ENCODE measurements at places on chromosomes 16 and 17.

DNA sequence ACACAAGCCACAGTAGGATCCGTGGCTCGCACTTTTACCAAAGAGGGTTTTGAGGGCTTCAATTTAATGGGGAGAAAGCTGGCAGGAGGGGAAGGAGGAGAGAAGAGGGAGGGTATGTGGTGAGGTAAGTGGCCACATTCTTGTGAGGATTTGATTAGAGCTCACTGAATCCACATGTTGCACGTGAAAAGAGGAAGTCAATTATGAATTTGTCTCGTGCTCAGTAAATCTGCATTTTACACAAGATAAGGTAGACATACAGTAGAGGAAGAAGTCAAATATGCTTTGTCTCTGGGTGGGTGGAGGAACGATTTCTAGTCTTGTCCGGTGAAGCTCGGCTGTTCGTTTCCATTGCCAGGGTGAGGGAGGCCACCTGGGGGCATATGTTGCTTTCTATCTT lies 862 bp downstream of the ZNF232 start:
- DNase-seq: no peak

DNA sequence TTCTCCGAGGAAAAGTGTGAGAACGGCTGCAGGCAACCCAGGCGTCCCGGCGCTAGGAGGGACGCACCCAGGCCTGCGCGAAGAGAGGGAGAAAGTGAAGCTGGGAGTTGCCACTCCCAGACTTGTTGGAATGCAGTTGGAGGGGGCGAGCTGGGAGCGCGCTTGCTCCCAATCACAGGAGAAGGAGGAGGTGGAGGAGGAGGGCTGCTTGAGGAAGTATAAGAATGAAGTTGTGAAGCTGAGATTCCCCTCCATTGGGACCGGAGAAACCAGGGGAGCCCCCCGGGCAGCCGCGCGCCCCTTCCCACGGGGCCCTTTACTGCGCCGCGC lies at the start of gene ERBB2:
Gene ERBB2, plus strand, starts transcription at position 247 of the 330 bp plus-strand sequence. CDS start 175 bp downstream, outside the sequence.
- DNase-seq: no peak

GRCh38 chr17:68034452-68034776 lies 1.1 kb upstream of the KPNA2 start:
- DNase-seq: no peak

DNA sequence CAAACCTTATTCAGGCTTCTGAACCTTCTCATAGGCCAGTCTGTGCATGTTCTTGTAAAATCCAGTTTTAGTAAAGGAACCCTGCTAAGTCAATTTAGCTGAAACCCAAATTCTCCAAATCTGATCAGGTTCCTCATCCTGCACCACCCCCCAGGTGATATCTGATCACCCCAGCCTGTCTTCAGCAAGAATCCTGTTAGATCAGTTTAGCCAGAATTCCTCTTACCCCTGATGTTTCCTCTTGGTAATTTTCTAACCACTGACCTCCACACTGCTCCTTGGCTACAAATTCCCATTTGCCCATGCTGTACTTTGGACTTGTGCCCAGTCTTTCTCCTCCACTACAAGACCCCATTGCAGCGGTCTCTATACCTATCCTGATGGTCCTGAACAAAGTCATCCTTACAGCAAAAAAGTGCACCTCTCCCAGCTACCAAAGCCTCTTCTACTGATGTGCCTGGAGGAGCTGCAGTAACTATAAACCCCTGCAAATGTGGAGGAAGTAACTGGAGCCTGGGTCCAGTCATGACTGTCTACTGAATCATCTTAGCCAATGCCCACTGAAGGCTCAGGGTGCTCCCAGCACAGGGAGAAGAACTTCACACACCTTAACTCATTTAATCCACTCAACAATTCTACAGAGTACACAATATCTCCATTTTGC lies 23.8 kb downstream of the TEX14 start:
- no peak for DNase-seq

- DNase-seq: no peak
These were observed 38.0 kb downstream of the AXIN2 start for GRCh38 chr17:65523411-65523810.

DNA sequence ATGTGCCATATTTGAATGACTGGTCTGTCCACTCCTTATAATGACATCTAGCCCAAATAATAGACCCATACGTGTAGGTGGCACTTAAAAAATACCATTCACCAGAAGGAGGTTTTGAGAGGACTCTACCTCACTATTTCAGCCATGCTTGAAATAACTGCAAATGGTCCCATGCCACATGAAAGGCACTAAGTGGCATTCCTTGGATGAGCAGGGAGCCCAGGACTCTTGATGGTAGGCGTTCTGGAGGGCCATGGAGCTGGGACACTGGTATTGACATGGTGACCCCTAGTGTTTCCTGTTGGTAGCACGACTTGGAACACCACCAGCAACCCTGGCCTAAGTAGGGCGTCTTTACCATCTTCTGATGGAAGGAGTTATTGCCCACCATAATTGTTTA lies 148.7 kb upstream of the ZFHX3 start:
- DNase-seq: no peak

- no peak for DNase-seq
These were observed 46.6 kb downstream of the HOXB1 start for GRCh38 chr17:48484256-48484655.

Data from esophagus squamous epithelium (tissue), 5 donors.